ENCODE measurements at places on chromosomes 16 and 17. TPM values are rescaled to one million over a fixed set of nuclear protein-coding genes. Genes with fewer than 3 reads are reported as not detected.

Gene HASPIN
- total RNA-seq: 0.25 TPM

Gene TPSB2
- total RNA-seq: not detected

Gene ELMO3
- total RNA-seq: 0.25 TPM

Gene ABCC3
- 0.25 TPM for total RNA-seq

Gene CDH3
- 10.1 TPM for total RNA-seq

Gene OSGIN1
- total RNA-seq: 0.25 TPM

Gene KRT25
- total RNA-seq: 0.49 TPM

Gene SOX15
- 0.49 TPM for total RNA-seq

Gene SOCS7
- total RNA-seq: 53.6 TPM

Gene DNAI2
- 0.25 TPM for total RNA-seq

Gene ACSM3
- 0.49 TPM for total RNA-seq

Gene CCL4L2
- 2.0 TPM for total RNA-seq

Gene LDAF1
- total RNA-seq: 56.1 TPM

All from temporal lobe (tissue), 4 donors.